Neural cell (in vitro differentiated cells): ENCODE measurements at places on chromosomes 1 and 21. TPM values are rescaled to one million over a fixed set of nuclear protein-coding genes. Genes with fewer than 3 reads are reported as not detected.

NEXN gene
- polyA plus RNA-seq: 0.08 and 0.43 TPM in 2 replicates

LRRC38 gene
- polyA plus RNA-seq: not detected in 2 replicates

SLC35F3 gene
- polyA plus RNA-seq: 13.9 and 14.8 TPM in 2 replicates

RHD gene
- polyA plus RNA-seq: not detected in 2 replicates

COL11A1 gene
- 1.3 and 4.6 TPM in 2 replicates for polyA plus RNA-seq

TMPRSS2 gene
- not detected in 2 replicates for polyA plus RNA-seq

CFAP74 gene
- polyA plus RNA-seq: 0.22 TPM in 1 of 2 replicates, not detected in the other

LINGO4 gene
- not detected in 2 replicates for polyA plus RNA-seq

VAV3 gene
- 7.6 and 10.3 TPM in 2 replicates for polyA plus RNA-seq

ELK4 gene
- polyA plus RNA-seq: 6.0 and 10.0 TPM in 2 replicates

ACOT11 gene
- polyA plus RNA-seq: not detected in 2 replicates
